Kasumi-1 (cell line): ENCODE measurements at places on chromosomes 12 and 14.
A peak's percentile ranks its signal among the peaks of the same experiment; 100 is the strongest.

DNA sequence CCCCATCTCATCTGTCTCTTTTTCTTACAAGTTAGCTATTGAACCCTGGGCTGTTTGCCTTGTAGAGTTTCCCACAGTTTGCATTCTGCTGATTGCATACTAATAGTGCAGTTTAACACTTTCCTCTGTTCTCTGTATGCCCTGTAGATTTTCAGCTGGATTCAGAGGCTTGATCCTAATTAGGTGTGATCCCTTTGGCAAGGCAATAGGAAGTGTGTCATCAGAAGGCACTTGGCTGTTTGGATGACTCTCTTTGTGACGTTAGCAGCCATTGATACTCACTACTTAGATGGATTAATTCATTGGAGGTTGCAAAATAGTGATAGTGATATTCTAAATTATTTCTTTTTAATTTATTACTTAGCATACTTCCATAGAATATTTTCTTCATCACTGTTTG is 33.6 kb downstream of the FUT8 start:
- no peak for DNase-seq

GRCh38 chr14:76846331-76847047 is 20.3 kb downstream of the LRRC74A start:
- peak; percentile 93 for DNase-seq

GRCh38 chr12:93234641-93235040 is 143.1 kb upstream of the NUDT4 start:
- no peak for DNase-seq

DNA sequence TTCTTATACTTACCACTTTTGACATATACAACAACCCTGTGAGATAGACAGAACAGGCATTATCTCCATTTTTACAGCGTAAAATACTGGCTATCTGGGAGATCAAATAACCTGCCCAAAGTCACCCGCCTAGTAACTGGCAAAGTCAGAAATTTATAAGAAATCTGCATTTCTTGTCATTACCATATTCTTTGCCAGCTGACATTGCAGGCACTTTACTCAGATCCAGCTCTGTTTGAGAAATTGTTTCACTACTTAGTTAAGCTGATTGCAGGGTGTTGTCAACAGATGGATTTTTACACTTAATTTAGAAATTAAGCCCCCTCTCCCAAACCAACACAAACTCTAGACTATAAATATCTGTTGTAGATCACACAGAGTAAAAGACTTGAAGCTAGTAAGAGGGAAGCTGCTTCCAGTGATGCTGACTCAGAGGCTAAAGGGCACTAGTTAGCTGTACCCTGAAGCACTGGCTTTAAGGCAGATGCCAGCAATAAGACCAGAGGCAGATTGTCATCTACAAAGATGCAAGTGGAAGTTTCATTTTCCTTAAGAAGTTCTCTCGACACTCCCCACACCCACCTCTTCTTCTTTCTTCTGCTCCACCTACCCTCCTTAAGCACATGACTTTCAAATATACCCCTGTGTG is 153.1 kb downstream of the ANO6 start:
- DNase-seq, result no peak

GRCh38 chr14:62289471-62289870 is 527.3 kb downstream of the SNAPC1 start:
- DNase-seq, result no peak

DNA sequence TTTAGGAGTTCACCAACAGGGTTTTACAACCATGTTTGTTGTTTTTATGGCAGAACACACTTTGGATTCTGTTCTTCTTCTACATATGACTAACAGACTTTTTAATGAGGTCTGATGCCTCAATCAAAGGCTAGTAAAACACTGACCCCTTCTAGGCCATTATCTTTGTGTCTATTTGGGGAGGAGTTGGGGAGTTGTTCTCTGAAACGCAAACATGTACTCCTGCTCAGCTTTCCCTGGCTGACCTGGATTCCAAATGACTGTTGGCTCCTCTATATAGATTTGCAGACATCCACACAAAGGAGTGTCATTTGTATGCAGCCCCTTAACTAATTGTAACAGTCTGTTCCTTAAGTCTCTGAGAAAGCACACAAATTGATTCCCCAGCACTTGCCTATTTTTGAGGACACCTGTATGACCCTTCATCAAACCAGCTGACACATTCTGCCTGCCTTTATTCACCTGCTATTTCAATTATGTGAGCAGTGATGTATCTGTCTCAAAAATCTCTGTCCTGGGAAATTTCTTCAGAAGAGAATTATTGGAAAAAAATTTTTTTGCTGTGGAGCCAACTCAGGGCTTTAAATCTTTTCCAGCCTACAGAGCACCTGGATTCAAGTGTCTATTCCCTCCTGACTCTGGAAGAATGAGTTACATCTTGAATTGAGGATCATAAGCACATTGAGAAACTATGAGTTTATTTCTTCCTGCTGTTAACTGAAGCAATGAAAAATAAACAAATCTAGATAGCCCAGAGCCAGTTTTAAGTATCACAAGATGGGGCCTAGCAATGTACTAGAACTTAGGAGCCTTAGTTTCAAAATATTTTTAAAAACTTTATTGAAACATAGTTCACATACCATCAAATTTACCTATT is 417.2 kb downstream of the RAD51B start:
- no peak for DNase-seq

GRCh38 chr14:34325493-34325892 is 136.5 kb downstream of the SPTSSA start:
- no peak for DNase-seq
